Pancreas (tissue), 10 donors: ENCODE measurements at places on chromosomes 1 and 21. TPM values are rescaled to one million over a fixed set of nuclear protein-coding genes. Genes with fewer than 3 reads are reported as not detected.

OPTC gene
- not detected for total RNA-seq

LENEP gene
- total RNA-seq = not detected

LRRC53 gene
- 0.06 TPM for total RNA-seq

POU3F1 gene
- total RNA-seq = not detected

OLIG2 gene
- 0.06 TPM for total RNA-seq

RXFP4 gene
- total RNA-seq = not detected

TNFRSF8 gene
- total RNA-seq = 0.72 TPM

LRRC71 gene
- total RNA-seq = not detected

HTR6 gene
- total RNA-seq = not detected

OR13G1 gene
- total RNA-seq = not detected

TTC34 gene
- 0.18 TPM for total RNA-seq
